ENCODE measurements at places on chromosomes 6 and 20. TPM values are rescaled to one million over a fixed set of nuclear protein-coding genes. Genes with fewer than 3 reads are reported as not detected.
A peak's percentile ranks its signal among the peaks of the same experiment; 100 is the strongest.

The GSTA1 gene
- polyA plus RNA-seq, result not detected

DNA sequence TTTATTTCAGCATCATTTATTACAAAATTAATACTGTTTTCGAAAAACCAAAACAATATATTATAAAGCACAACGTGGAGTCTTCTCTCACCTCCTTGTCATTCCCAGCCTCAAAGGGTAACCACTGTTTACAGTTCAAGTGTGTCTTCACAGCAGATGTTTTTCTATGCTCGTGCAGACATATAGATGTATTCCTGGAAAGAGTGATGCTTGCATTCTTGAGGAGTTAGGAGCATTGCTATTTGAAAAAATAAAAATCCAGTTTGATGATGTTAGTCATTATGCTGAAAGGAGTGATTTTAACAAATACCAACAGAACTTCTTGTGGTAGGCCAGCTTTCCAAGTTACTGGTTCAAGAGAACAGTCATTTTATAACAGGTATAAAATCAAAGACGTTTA lies 234.9 kb downstream of the BCKDHB start:
- no peak for DNase-seq

DNA sequence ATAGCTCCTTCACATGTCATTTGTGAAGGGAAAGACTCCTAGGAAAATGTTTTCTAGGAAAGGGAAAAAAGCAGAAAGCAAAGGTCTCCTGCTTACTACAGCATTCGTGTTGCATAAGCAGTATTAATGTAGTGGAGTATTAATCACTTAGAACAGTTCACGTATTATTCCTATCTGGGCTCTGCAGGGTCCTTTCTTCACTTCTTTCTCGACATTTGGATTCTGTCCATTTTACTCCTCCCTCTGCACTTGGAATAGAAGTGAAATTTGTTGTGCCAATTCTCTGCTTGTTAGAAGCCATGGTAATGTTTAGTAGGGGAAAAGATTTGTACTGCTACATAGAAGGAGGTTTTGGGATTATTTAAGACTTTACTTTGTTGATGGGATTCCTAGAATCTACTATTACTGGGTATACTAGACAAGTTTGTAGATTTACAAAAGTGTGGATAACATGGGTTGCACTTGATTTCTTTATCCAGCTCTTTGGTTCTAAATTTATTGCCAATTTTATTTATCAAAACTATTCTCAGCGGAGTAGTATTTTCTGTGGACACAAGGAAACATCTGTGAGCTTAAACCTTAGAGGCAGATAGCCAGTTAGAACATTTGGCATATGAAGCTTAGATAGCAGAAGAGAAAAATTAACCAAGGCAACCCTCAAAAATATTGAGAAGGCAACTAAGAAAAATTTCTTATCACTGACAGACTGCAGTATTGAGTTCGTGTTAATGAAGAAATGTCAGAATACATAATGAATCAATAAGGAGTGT lies 108.4 kb upstream of the ESR1 start:
- DNase-seq, result peak; percentile 15

The MUC21 gene
- not detected for polyA plus RNA-seq

DNA sequence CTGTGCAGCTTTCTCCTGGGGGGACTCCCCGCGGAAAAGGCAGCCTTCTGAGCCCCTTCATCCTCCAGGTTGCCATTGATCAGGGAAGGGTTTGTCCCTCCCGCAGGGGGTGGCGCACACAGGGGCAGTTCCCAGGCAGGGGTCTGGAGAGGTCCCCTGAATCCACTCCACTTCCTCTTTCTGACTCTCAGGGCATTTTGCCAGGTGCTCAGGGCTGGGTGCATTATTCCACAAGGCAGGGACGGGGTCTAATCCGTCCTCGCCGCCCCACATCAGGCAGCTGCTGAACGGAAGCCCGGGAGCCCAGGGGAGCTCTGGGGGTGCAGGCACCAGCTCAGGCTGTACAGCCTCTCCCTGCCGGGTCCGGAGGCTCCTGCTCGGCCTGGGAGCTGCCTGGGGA lies 180.9 kb downstream of the TTLL2 start:
- DNase-seq, result no peak

The SCUBE3 gene
- polyA plus RNA-seq, result 1.6 TPM

The LY6G5B gene
- 4.1 TPM for polyA plus RNA-seq

DNA sequence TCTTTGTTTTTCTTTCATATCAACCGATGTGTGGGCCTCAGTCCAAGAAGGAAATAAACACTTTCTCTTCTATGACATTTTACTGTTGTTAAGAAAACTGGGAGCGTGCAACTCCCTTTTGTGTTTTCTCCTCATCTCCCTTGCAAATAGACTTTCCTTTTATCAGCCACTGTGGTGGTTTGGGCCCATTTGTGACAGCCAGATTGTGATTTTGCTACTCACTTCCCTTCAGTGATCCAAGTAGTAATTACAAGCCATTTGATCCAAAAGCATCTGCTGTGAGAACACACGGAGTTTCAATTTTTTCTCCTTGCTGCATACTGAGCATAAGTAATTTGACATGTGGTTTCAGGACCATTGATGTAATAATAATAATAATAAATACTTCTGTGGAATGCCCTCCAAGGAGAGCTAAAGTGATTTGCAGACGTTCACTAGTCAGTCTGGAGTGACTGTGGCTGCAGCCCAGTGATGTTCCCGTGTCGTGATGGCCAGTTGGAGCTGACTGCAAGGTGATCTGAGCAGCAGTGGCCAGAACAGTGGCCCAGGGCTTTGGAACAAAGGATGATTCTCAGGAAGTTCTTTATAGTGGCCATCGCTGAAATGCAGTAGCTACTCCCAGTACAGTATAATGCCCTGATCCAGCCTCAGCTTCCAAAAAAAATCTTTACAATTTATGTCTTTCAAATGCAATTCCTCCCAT lies 91.9 kb upstream of the CLDN20 start:
- DNase-seq, result peak; percentile 85

The KCNK5 gene
- 0.78 TPM for polyA plus RNA-seq

The SLC35D3 gene
- polyA plus RNA-seq, result 6.1 TPM

- peak; percentile 54 for DNase-seq
These were observed 121.6 kb downstream of the ADGRB3 start for GRCh38 chr6:68756454-68757375.

DNA sequence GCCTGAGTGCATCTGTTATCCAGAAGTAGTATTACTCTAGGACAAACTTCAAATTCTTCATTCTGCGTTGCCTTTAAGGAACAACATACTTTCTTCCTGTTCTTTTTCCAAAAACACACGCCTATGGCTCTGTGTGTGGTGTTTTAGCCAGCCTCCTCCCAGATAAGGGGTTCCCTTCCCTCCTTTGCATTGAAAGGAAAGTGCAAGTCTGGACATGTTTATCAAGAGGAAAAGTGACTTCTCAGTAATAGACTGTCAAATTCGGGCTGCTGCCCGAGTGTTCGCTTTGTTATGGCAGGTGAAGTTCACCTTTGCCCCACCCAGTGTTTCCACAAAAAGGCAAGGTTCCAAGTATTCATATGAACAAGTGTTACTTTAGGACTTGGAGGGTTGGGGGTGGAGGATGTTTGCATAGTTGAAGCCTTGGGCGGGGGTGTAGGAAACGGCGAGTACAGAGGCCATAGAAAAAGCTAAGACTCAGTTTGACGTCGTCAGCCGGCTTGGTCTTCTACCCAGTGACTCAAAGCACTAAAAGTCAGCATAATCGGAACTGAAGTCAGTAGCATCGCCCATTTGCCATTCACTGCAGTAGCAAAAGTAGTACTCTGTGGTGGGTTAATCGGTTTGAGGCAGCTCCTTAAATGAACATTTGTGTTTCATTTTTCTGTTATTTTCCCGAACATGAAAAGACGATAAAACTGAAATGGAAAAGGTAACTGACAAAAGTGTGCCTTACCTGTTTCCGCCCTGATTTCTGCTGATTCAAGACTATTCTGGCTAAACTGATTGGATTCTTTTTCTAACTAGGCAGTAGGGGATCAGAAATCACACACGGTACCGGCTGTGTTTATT lies 12.5 kb downstream of the PRDM1 start:
- no peak for DNase-seq

The TBP gene
- 17.1 TPM for polyA plus RNA-seq

DNA sequence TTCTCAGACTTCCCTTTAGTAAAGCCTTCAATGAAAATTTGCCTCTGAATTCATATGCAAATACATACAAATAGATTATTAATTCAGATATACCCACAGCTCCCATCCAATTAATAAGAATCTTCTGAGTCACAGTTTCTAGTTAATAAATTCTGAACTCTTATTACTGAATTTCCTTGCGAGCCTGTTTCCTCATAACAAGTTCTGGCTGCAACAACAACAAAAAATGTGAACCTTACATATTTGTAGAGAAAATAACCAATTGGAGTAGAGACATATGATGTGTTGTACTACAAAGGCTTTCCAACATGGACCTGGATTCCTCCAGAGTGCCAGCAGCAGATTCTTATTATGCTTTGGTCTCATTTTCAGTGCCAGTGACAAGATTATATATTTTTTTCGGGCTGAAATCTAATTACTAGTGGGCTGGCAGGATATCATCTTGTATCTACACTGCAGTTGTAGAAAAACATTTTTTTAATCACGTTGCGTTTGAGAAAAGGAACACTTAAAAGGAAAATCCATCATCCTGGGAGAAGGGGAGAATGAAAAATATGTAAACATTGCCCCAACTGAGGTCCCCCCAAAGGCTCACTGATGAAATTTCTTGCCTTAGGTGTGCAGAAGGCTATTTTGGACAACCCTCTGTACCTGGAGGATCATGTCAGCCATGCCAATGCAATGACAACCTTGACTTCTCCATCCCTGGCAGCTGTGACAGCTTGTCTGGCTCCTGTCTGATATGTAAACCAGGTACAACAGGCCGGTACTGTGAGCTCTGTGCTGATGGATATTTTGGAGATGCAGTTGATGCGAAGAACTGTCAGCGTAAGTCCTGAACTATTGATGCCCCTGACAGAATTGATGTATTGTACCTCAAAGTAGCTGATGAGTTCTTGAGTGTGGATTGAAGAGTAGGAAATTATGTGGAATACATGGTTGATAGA lies 404.6 kb downstream of the LAMA2 start:
- DNase-seq, result no peak

DNA sequence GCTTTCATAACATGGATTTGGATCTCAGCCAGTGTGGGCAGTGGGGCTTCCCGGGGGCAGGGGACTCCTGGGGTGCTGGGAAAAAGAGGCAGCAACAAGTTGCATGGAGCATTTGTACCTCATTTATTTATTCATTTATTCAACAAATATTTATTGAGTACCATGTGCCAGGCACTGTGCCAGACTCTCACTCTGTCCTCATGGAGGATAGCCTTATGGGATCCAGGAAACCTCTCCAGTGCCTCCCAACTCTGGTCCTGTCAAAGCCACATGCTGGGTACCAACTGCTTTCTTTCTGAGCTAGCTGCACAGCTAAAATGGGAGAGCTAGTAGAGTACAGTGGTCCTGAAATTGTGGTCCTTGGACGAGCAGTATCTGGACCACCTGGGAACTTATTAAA lies 87.8 kb upstream of the EPB41L1 start:
- no peak for DNase-seq

- no peak for DNase-seq
These were observed 193.8 kb downstream of the PLCB4 start for GRCh38 chr20:9262653-9263194.

GRCh38 chr6:36783603-36784375 lies 55.5 kb downstream of the CPNE5 start:
- DNase-seq, result no peak

- DNase-seq, result no peak
These were observed 1.9 kb upstream of the ZNF831 start for GRCh38 chr20:59161721-59162120.

The NELFE gene
- 200 TPM for polyA plus RNA-seq

DNA sequence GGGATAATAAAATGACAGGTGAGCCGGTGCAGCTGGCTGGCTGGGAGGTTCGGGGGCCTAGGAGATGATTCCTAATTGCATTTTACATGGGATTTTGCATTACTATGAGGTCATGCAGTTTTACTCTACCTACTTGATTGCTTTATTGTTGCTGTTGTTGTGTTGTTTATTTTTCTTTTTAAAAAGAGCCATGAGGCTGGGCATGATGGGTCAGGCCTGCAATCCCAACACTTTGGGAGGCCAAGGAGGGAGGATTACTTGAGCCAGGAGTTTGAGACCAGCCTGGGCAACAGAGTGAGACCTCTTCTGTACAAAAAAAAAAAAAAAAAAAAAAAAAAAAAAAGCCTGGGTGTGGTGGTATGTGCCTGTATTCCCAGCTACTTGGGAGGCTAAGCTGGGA lies 104.8 kb downstream of the GJA1 start:
- DNase-seq, result no peak

DNA sequence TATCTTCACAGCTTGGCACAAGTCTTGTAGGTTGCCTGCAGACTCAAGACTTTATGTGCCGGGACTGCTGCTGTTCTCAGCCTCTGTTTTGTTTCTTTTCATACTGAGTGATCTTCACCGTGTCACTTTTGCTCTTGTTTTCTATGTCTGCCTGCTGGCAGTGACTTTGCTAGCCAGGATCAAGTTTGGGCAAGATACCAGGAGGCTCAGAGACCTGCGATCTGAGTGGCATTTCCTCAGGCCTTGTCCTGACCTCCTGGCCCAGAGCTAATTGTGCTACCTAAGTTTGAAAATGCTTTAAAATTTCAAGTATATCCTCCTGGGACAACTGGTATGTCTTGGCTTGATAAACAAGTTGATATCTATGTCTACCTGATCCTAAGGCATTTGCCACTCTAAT lies 57.2 kb downstream of the DOK5 start:
- DNase-seq, result no peak

GRCh38 chr6:158624684-158625682 lies 19.6 kb downstream of the DYNLT1 start:
- DNase-seq, result no peak

DNA sequence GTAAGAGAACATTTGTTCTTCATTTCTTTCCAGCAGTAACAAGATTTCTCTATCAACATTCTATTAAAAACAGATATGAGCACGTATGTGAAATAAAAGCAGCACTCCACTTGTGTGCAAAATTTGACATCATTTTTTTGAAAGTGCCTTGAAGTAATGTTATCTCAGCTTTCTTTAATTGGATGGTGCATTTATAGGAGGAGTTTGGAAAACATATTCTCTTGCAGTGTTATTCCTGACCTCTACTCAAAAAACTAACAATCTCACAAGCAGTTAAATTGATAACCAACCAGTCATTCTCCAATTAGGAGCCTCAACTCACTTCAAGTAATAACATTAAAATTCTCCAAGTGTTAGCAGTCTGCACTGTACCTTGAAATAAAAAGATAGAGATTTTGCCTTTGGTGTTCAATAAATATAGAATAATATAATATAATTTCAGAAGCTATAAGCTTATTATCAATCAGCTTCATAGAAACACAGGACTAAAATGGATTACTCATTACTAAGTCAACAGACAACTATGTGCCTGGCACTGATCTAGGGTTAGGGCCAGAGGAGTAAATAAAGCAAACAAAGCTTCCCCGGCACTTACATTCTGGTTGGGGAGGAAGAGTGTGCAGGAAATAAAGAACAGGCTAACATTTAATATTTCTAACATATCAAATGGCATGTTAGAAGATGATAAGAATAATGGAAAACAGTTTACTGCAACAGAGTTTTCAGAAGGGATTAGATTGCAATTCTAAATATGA lies 149.0 kb upstream of the SGK1 start:
- no peak for DNase-seq

Data from brain (organoid and tissue), 16 donors.